ENCODE measurements at places on chromosomes 6 and 20. TPM values are rescaled to one million over a fixed set of nuclear protein-coding genes. Genes with fewer than 3 reads are reported as not detected.

GRCh38 chr6:73004861-73005260 is 220.4 kb downstream of the KHDC1L start:
- no peak for DNase-seq

DNA sequence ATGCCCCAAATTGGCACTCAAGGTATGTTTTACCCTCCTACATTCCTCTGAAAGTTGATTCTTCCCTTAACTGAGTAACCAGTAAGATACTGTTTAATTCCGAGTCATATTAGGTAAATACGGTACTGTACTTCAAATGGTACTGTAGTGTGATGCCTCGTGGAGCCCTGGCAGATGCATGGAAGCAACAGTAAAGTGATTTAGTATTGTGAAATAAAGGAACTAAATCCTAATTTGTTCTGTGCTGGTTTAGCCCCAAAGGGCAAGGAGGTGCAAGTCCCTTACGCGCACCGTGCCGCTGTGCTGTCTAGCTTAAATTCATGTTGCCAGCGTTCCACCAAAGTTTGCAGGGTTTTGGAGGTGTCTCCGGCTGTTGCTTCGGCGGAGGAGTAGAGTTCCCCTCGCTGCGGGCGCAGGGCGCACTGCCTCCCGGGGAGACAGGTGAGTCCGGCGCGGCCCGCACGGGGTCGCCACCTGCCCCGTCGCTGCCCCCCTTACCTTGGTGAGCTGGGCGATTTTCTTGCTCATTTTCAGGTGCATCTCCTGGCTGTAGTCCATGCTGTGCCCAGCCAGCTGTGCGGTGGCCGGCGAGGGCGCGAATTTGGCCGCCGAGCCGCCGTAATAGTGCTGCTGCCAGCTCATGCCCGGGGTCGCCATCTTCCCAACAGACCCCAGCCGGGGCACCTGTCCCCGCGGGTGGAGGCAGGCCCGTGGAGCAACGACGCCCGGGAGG is 655 bp downstream of the FAM184A start:
- DNase-seq: no peak

Gene POU5F1
- total RNA-seq: not detected

Gene PLEKHG1
- 0.06 TPM for total RNA-seq

DNA sequence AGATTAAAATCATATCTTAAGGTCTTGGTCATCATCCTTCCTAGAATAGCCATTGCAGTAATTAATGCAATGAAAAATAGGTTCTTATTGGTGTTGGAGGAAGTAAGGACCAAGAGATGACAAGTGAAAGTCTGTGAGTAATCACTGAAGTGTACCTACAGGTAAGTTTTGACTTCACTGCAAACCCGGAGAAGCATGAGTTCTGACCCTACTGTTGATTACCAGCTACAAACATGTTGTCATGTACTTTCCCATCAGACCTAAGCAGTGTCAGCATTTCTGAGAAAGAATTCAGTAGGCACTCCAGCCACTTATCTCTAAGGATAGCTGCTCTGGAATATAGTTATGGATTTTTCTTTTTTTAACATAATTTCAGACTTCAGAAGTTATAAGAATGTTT is 280.9 kb downstream of the ZFAND3 start:
- DNase-seq: no peak

Gene CRISP2
- not detected for total RNA-seq

GRCh38 chr6:27791182-27791943 is 120.8 kb downstream of the OR2B2 start:
- peak; percentile 82 for DNase-seq

Gene TAGAP
- total RNA-seq: not detected

Gene SGK1
- 110 TPM for total RNA-seq

DNA sequence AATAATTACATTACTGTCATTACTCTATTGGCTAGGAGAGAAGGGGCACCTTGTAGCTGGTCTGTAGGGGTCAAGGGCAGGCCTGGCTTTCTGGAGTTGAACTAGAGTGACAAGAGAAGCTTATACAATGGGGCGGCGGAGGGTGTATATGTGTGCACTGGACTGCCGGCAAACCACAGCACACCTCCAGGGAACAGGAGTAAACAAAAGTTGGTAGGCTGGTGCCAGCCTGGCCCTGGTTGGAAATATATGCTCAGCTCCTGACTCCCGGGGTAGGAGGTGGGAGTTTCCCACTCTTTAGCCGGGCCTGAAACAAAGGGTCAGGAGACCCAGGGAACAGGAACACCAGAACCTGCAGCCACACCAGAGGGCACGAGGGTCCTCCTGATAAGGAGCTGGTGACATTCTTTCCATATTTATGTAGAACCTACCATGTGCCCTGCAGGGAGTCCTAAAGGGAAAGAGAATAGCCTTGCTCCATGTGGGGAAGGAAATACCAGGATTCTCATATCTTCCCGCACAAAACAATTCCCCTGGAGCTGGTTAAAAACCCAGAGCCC is 5.1 kb downstream of the C6orf132 start:
- no peak for DNase-seq

- no peak for DNase-seq
Measured at GRCh38 chr6:34658605-34659265, 37.8 kb downstream of the ILRUN start.

Gene CNR1
- not detected for total RNA-seq

- DNase-seq: peak; percentile 38
Measured at GRCh38 chr6:134373282-134373922, 55.5 kb upstream of the SGK1 start.

GRCh38 chr6:100099189-100100074 is 105.4 kb upstream of the MCHR2 start:
- DNase-seq: peak; percentile 27

GRCh38 chr6:45727228-45727627 is 288.4 kb downstream of the CLIC5 start:
- DNase-seq: no peak

DNA sequence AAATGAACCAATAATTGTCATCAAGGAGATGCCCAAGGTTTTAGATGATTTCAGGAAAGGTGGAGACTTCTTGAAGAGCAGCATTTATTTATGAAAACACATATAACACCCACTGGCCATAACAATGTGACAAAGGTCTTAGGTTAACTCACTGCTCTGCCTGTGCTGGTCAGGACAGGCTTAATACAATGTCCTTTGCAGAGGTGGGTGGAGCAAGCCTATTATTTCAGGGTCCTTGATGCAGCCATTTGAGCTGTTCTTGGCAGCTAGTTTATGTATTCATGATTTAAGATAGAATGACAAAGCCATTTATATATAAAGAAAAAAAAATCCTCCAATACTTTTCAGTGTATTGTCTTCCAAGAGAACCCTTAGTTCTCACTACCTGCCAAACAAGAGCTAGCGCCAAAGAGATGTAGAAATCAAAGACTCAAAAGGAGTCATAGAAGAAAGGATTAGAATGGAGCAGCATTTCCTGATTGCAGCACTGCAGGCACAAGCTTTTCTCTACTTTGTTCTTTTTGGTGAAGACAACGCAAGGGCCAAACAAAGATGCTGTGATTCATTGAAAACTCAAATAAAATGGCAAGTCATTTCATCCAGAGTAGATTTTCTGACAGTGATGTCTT is 124.3 kb upstream of the TSHZ2 start:
- no peak for DNase-seq

- no peak for DNase-seq
Measured at GRCh38 chr6:70667256-70667710, 400 bp upstream of the SMAP1 start.

DNA sequence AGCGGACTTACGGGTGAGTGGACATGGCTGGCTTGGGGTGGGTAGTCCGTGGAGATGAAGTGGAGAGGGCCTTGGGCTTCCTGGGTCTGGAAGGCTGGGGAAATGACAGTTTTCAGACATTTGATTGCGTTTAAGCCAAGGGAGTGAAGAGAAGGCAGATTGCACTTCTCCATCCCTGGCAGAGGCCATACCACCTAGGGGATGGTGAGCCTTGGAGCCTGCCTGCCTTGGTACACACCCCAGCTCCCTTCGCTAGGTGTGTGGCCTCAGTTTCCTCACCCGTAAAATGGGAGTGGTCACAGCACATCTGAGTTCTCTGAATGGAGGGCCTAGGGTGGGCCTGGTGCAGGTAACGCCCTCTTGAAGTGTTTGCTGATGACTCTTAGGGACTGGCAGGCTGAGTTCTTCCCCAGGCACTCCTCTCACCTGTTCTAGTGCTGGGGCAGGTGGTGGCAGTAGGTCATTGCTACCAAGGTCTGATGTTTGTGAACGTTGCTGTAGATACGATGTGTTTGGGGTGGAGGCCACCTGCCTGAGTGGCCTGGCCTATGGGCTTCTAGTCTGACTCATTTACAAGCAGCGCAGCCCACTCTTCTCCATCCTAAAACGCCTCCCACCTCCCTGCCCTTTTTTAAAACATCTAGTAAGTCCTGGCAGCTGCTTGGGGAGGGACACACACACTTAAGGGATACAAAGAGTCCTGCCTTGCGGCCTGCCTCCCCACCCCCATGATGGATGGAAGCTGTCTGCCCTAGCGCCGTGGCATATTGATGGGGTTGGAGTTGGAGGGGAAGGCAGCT is 2.3 kb downstream of the RBM38 start:
- no peak for DNase-seq

DNA sequence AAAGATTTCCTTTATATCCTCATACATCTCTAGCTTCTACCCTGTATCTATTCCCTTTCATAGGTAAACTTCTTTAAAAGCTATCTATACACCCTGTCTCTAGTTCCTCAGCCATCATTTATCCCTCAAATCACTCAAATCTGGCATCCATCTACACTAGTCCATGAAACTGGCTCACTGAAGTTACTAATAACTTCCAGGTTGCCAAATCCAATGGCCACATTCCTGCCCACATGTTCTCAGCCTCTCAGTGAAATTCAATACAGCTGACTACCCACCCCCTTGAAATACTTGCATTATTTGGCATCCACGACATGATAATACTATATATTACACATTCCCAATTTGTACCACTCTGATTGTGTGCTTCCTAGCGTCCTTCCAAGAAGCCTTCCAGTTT is 8.7 kb downstream of the REPS1 start:
- no peak for DNase-seq

DNA sequence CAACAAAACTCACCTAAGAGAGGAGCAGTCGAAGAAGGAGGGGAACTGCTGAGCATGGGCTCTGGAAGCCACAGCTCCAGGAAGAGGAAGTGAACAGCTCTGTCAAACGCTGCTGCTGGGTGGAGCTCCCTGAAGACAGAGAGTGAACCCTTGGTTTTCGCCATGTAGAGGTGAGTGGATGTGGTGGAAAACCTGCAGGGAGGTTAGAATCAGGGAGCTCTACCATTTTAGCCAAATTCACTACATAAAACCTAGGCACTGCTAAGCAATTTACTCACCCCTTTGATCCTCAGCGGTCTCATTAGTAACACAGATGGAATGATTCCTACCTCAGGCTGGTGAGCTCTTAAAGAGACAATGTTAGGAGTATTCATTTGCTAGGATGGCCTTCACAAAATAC is 19.4 kb upstream of the TFAP2A start:
- no peak for DNase-seq

Gene SPAG4
- total RNA-seq: 21.2 TPM

DNA sequence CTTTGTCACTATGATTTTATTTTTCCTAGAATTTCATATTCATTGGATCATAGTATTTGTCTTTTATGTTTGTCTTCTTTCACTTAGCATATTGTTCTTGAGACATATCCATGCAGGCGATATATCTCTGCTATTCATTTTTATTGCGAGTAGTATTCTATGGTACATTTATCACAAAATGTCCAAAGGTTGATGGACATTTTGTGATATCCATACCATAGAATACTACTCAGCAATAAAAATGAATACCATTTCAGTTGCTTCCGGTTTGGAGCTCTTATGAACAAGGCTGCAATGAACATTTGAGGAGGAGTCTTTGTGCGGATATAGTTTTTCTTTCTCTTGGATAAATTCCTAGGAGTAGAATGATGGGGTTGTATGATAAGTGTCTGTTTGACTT is 28.8 kb upstream of the EYA2 start:
- no peak for DNase-seq

- DNase-seq: no peak
Measured at GRCh38 chr6:30947231-30947630, 6.5 kb downstream of the MUCL3 start.

Gene TMEM170B
- total RNA-seq: 15.0 TPM

- DNase-seq: no peak
Measured at GRCh38 chr6:142773859-142774648, 170.9 kb downstream of the HIVEP2 start.

DNA sequence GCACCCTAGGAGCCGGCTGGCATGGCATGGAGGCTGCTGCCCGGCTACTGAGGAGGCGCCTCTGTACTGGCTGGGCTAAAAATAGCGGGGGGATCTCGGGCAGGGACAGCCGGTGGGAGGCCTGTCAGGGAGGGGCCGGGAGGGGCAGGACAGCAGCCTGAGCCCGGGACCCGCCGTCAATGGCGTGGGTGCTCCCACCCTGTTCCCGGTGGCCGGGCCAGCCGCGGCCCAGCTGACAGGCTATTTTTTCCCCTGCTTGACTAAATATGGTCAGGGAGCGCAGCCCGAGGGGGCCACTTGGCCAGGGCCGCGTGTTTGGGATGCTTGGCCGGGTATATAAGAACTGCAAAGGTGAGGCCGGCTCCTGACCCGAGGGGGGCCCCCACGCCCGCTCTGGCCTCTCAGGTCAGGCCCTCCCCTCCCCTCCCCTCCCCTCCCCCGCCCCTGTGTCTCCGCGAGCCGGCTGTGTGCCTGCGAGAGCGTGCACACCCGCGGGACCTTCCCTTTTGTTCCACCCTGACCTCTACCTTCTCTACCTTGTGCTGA is 74.4 kb upstream of the GATA5 start:
- DNase-seq: no peak

Gene PLN
- not detected for total RNA-seq

Gene CLVS2
- total RNA-seq: not detected

GRCh38 chr6:168794491-168794890 is 353.5 kb downstream of the SMOC2 start:
- no peak for DNase-seq

DNA sequence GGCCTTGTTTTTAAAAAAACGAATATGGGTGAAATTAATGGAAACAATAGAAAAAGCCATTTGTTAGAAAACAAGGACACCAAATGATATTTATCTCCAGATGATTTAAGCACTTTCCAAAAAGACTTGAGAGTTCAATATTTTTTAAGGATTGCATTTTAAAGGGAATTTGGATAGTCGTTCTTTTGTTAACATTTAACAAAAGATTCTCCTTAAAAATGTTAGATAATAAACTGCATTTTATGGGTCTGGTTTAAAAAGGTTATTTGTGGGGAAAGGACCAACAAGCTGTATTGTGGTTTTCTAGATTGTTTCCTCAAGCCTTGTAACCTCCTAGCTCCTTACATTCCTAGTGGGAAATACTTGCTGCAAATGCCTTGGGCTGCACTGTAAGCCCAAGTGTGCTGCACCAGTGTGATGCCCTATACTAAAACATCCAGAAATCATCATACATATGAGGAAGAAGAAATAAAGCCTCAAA is 1.5 kb upstream of the PHIP start:
- no peak for DNase-seq
